ENCODE measurements at places on chromosomes 13 and 19.

DNA sequence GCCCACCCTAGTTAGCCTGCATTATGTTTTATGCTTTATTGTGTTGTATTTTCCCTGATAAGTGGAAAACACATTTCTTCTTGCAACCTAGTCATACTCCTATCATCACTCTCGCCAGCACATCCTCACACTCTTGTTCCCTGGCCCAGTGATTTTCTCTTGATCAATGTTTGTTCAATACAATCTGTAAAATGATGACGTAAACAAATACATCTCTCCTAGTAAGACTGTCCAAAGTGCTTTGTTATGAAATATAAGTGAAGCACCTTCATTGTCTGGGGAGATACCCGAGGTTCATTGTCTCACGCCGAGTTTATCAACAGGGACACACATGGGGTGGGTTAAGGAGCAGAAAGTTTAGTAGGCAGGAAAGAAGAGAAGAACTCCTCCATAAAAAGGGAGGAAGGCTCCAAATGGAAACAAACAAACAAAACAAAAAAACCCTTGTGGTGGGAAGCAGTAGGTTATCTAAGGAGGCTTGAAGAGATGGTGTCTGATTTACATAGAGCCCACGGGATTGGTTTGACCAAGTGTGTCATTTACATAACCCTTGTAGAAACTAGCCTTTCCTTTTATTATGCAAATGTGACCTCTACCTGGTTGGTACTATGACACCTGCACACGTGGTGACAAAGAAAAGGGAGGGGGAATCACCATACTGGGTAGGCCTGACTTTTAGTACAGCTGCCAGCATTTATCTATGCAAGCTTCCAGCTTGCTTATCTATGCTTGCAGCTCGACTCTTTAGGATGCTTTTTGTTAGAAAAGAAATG, 1317.9 kb upstream of the SPRY2 start:
- no peak for DNase-seq

DNA sequence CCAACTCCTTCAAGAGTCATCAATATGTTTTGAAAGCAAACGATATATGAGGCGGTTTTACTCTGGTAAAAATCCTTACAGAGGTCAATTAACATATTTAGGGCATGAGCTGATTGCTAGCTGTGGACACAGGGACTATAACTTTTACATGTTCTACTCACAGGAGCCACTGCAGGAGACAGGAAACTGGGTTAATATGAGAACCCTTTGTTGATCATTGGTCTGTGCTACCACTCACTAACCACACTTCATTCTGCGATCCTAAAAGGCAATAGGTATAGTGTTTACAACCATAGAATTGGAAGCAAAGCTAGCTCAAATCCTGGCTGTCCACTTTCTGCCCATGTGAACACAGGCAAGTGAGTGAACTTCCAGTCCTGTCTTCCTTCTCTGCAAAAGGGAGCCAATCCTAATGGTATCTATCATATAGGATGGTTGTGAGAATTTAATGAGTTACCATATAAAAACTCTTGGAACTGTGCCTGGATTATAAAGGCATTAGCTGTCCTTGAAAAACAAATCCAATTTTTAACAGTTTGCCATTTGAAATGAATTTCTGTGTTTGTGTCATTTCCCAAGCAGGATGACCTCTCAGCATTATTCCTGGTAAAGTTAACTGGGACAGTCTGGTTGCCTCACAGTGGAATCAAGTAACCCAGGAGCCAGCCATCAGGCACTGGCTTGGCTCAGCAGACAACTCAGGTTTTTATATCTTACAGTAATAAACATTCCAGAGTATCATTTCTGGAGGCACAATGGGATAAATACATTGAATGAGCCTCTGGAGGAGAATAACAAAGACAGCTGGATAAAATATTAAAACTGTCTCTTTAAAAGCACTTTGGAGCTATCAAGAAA, 29.8 kb upstream of the RAP2A start:
- no peak for DNase-seq

- DNase-seq, result no peak
Observed at GRCh38 chr19:42129399-42130253, 2.6 kb downstream of the POU2F2 start.

GRCh38 chr13:77056382-77056781, 29.4 kb upstream of the FBXL3 start:
- no peak for DNase-seq

DNA sequence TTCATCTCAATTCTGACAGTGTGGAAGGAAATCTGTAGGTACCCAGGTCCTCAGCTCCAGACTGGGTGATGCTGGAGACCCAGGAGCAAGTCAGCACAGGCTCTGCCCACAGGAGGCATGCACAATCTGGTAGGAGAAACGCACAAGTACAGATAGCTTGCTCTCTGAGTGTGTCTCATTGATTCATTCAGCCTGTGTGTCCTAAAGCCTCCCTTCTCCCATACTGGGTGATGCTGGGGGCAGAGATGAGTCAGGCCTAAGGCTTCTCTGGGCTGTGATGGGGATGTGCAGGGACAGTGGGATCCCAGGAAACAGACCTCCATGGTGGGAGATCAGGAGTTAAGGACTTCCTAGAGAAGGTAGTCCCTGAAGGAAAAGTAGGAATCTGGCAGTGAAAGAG, 6.8 kb downstream of the ZNF526 start:
- no peak for DNase-seq

DNA sequence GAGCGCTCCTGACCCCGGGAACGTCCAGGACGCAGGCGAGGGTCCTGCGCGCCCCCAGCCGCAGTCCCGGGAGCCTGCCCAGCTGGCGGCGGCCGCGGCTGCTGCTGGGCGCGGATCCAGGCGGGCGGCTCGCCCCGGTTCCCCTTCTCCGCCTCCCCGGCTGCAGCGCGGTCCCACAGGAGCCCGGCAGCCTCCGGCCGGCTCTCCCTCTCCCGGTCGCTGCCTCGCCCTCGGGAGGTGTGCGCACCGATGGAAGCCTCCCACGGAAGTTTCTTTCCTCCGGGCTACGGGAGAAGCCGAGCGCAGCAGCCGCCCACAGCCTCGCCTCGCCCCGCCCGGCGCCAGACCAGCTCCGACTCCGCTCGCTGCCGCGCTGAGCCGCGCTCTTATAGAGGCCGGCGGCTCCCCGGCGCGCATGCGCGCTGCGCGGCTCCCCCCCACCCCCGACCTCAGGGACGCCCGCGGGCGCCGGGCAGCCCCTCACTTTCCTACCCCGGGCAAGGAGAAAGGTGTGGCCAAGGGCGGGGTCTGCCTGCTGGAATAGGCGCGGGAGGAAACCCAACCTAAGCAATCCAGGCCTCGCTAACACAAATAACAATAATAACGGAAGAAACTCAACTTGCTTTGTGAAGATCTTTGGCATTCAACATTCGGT, at the start of gene SHISA2:
Gene SHISA2, minus strand, starts transcription at position 360 of the 655 bp plus-strand sequence. CDS start 1,041 bp downstream, outside the sequence.
- no peak for DNase-seq

DNA sequence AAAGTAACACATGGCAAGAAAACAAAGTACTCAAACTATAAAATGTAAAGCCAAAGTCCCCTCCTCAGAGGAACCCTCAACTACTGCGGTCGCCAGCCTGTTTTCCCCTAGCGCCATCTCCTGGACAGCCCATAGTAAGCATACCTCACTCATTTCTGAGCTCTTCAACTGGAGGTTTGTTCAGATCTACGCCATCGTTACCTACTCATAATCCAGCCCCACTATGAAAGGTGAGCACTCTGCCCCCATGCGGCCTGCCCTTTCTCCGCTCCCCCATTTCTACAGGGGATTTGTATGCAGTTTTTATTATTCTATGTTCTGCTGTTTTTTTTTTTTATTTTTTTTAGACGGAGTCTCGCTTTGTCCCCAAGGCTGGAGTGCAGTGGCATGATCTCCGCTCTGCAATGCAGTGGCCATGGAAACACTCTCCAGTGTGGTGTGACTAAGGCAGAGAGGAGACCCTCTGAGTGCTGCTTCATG, 26.2 kb downstream of the OPA3 start:
- peak; percentile 38 for DNase-seq

- DNase-seq, result no peak
Observed at GRCh38 chr13:98707281-98707999, 45.0 kb downstream of the SLC15A1 start.

GRCh38 chr13:36323951-36324566, 22.1 kb downstream of the SPART start:
- DNase-seq, result no peak

- DNase-seq, result no peak
Observed at GRCh38 chr13:51532736-51533197, 51.5 kb upstream of the WDFY2 start.

DNA sequence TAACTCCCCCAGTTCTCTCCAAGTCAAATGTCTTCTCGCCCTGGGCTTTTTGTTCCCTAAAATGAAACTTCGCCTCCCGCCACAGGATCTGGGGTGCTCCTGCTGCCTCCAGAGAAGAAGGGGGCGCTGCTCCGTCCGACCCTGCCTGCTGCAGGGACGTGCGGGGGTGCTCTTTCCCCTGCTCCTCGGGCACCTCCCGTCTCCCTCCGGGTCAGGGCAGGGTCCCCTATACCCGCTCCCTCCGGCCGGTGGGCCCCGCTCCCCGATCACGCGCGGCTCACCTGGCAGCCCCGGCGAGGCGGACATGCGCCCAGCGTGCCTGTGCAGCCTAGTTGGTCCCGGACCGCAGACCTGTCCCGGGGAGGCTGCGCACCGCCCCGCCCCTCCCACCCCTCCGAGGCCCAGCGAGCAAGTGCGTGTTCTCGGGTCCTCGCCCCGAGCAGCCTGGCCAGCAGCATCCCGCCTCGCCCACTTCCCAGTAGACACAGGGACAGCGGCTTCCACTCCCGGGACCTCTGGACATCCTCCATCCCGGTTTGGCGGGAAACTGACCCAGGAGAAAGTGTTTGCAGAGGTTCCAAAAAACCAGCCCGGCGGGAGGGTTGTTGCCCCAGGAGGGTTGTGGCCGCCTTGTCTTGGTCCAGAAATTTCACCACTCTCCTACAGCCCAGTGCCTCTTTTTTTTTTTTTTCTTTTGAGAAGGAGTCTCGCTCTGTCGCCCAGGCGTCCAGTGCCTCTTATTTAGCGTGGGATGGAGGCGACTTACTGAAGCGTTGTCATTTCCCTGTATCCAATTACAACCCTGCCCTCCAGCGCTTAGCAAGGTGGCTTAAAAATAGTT, at the start of gene OXGR1:
Gene OXGR1, minus strand, starts transcription at position 460 of the 841 bp plus-strand sequence. CDS start 6,717 bp downstream, outside the sequence.
- DNase-seq, result no peak

DNA sequence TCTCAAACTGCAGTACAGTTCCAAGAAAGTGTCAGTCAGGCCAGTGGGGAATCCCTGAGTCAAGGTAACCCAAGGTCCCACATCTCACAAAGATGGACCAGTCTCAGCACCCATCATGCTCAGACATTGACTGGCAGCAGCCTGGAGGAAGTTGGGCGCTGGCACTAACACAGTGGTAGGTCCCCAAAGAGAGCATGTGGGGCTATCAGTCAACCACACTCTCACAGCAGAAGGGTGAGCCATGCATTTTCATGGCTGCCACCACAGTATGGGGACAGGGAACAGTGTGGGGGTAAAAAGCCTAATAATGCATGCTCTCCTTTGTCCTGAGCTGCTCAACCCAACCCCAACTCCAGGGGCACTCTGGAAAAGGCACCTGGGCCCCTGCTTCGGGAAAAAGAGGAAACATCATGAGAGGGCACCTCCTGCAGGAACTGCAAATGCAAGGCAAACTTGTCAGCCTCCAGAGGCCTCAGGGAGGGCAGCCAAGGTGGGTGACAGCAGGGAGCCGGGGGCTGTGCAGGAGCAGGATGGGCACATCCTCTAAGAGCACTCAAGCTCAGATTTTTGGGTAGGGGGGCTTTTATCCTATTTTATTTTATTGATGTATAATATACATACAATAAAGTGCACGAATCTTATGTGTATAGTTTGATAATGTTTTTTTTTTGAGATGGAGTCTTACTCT, 9.5 kb upstream of the PLEKHF1 start:
- no peak for DNase-seq
